ENCODE measurements at places on chromosomes 12 and 14.
A peak's percentile ranks its signal among the peaks of the same experiment; 100 is the strongest.

- no peak for DNase-seq
These were observed 255.3 kb upstream of the GARIN6 start for GRCh38 chr12:99392091-99392850.

- no peak for DNase-seq
These were observed 1.5 kb upstream of the HCAR1 start for GRCh38 chr12:122732170-122732569.

DNA sequence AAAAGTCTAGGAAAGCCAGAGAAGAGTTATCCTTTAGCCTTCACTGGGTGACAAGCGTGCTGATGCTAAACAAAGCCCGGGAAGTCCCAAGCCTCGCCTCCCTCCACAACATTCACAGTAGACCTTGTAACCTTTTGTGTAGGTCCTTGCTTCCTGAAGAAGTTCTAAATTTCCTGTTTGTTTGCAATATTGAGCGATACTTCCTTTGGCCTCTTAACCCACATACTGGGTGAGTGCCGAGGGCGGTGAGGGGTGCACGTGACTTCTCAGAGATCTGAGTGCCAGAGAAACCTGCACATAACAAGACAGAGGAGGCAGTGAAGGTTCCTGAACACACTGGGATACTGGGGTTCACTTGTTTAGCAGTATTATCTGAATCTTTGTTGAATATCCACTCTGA, 134.3 kb downstream of the PLXNC1 start:
- peak; percentile 64 for DNase-seq

- DNase-seq, result no peak
These were observed 136.8 kb downstream of the ADGRD1 start for GRCh38 chr12:131090274-131091210.

DNA sequence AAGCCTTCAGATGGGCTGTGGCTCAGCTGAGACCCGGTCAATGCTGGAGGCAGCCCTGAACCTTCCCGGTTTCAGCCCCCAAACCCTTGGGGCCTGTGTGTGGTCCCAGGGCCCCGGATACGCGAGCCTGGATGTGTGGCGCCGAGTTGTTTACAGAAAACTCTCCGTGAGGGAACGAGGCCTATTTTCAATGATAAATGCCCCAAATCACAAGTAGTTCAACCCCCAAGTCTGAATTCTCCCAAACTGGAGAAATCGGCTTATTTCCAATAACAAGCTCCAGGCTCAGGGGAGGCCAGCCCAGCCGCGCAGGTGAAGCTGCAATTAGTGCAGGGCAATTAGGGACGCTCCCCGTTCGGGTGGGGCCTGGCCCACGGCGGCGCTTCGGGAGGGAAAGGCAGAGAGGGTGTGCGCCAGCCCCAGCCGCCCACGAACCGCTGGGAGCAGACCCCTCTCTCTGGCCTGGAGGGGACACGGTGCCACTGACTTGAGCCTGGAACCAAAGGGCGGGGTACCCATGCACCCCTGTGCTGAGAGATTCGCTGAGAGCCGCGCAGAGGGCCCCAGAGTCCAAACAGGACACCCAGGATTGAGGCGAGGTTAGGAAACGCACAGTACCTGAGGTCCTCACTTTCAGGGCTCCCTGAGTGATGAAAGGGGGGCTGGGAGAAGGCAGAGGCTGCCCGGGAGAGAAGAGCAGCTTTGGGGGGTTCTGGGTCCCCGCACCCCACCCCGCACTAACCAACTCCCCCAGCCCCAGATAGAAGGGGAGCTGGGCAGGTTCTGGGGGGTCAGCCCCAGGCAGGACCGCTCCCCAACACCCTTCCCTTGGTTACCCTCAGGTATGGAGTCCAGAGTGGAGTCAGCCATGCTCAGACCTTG, 14.2 kb upstream of the ANKRD9 start:
- DNase-seq, result no peak

Data from central memory CD4-positive, alpha-beta T cell (primary cell).